Right renal cortex interstitium (tissue), 3 donors: ENCODE measurements at places on chromosomes 7 and 10. TPM values are rescaled to one million over a fixed set of nuclear protein-coding genes. Genes with fewer than 3 reads are reported as not detected.

The HHEX gene
- 9.4 TPM for polyA plus RNA-seq

The MBL2 gene
- not detected for polyA plus RNA-seq

The FZD1 gene
- polyA plus RNA-seq: 58.7 TPM

The ZNF727 gene
- 0.32 TPM for polyA plus RNA-seq

The MEOX2 gene
- polyA plus RNA-seq: 2.1 TPM

The IFIT1B gene
- polyA plus RNA-seq: 0.14 TPM

The PNLIPRP3 gene
- polyA plus RNA-seq: not detected

The ZNF485 gene
- 5.1 TPM for polyA plus RNA-seq

The ADAP1 gene
- polyA plus RNA-seq: 10.6 TPM

The CCDC146 gene
- polyA plus RNA-seq: 21.6 TPM

GRCh38 chr10:113293167-113293566 lies 259.7 kb upstream of the HABP2 start:
- no peak for DNase-seq

DNA sequence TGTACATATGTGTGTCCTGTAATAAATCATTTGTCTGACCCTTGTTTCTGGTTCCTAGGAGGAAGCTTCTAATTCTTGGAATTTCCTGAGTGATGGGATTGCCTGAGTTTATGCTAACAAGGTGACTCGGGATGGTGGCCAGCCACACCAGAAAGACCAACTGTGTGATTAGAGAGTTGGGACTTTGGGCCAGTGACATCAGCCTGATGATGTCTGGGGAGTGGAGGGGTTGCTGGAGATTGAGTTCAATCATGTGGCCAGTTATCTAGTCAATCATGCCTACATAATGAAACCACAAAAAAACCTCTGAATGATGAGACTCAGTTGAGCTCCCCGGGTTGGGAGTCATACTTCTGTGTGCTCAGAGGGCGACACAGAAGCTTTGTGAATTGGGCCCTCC lies 23.5 kb upstream of the CARD11 start:
- DNase-seq: no peak

GRCh38 chr10:75352650-75353049 lies 48.9 kb downstream of the ZNF503 start:
- DNase-seq: no peak

GRCh38 chr10:49090189-49090575 lies 25.1 kb downstream of the VSTM4 start:
- DNase-seq: no peak

DNA sequence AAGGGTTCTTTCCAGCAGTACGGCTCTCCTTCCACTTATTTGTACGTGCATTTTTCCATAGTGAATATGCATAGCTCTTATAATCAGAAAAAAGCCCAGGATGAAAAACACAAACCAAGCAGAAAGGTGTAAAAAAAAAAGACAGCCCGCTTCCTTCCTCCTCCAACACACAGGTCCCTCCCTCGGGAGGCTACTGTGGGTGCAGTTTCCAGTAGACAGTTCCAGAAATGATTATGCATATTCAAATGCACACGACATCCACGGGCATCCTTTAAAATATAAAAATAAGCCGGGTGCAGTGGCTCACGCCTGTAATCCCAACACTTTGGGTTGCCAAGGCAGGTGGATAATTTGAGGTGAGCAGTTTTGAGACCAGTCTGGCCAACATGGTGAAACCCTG lies 59.9 kb downstream of the TNRC18 start:
- no peak for DNase-seq
